Femur (tissue), 1 donor: ENCODE measurements at places on chromosomes 1 and 21.
A peak's percentile ranks its signal among the peaks of the same experiment; 100 is the strongest.

- no peak for DNase-seq
Measured at GRCh38 chr1:173917635-173918493, 737 bp upstream of the SERPINC1 start.

- DNase-seq, result no peak
Measured at GRCh38 chr1:48190881-48191280, 31.6 kb upstream of the SLC5A9 start.

GRCh38 chr1:7651203-7651602 lies 119.9 kb upstream of the VAMP3 start:
- no peak for DNase-seq

GRCh38 chr1:15337656-15338402 lies 71.9 kb upstream of the EFHD2 start:
- peak; percentile 59 for DNase-seq

GRCh38 chr1:103109311-103109920 lies 1.1 kb upstream of the COL11A1 start:
- peak; percentile 59 for DNase-seq

GRCh38 chr1:58515794-58516401 lies 30.6 kb downstream of the OMA1 start:
- peak; percentile 32 for DNase-seq

GRCh38 chr1:20867847-20868246 lies 80.7 kb upstream of the HP1BP3 start:
- DNase-seq, result no peak

GRCh38 chr1:165354739-165355138 lies 1.8 kb downstream of the LMX1A start:
- DNase-seq, result no peak

GRCh38 chr21:46550116-46550941 lies 54.6 kb downstream of the S100B start:
- no peak for DNase-seq

GRCh38 chr1:213997038-213997771 lies 9.4 kb downstream of the PROX1 start:
- peak; percentile 70 for DNase-seq

- DNase-seq, result no peak
Measured at GRCh38 chr1:101781201-101781831, 215.4 kb downstream of the OLFM3 start.

DNA sequence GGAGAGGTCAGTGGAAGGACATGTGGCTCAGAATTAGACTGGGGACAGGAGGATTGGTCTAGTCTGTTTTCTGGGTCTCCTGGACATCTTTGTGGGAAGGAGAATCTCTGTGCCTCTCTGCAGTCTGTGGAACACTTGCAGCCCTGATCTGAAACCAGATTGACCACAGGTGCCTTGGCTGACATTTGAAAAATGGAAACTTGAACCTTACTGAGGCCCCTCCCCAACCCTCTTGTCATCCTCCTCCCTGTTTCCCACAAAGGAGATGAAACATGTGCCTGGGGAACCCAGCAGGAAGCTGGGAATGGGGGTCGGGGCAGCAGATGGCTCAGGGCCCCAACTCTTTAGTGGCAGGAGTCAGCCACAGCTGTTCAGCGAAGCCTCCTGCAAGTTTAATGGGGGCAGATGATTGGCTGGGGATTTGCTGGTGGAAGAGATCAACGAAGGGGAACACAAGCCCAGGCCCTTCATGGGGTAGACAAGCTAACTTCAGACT lies 18.1 kb downstream of the VASH2 start:
- peak; percentile 74 for DNase-seq

DNA sequence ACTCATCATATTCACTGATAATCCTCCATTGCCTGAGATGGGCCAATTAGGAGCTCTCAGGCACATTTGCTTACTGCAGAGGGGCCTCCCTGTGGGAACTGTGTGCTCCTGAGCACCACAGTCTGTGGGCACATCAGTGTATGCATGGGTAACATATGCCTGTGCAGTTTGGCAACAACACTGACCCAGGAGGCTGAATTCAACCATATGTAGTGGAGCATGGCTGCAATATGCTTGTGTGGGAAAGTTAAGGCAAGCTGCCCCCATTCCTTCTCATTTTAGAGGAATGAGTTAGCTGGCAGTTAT lies 11.8 kb upstream of the FMOD start:
- DNase-seq, result no peak

- DNase-seq, result no peak
Measured at GRCh38 chr1:75985827-75986226, 53.6 kb upstream of the ASB17 start.

- DNase-seq, result no peak
Measured at GRCh38 chr1:218743861-218744505, 398.8 kb downstream of the TGFB2 start.

GRCh38 chr21:44378646-44379514 lies 25.5 kb downstream of the TRPM2 start:
- peak; percentile 7 for DNase-seq

- no peak for DNase-seq
Measured at GRCh38 chr1:27744556-27744955, 18.8 kb downstream of the FAM76A start.

- DNase-seq, result no peak
Measured at GRCh38 chr21:38795475-38795874, 10.3 kb upstream of the ETS2 start.

DNA sequence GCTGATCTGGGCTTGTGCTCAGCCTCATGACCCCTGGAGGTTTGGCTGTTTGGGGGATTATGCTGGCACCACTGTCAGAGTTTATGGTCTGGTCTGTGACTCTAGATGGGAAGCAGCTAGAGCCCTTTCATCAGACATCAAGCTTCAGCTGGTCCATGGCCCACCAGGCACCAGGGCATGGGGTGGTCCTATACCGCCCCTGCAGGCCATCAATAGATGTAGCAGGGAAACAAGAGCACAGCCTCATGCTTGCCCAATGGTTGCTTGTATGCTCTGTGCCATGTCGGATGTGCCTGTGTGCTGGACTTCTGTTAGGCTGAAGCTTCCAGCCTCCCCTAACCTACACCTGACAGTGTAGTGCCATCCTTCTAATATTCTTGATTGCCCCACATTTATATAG lies 71.1 kb upstream of the CD34 start:
- DNase-seq, result no peak

DNA sequence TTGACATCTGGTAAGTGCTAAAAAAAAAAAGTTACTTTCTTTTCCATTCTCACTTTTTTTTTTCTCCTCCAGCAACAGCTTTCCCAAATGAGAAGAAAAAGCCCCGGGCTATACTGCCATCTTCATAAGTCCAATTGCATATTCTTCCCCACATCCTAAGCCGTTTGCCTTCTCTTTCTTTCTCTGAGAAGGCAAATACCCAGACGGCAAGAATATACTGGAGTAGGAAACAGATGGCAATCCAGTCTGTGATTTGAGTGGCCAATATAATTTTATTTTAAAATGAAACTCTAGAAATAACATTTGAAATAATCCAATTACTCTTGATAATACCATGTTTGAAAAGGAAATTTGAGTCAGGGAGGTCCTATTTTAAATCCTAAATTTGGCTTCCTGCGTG lies 44.6 kb upstream of the GREM2 start:
- DNase-seq, result no peak

DNA sequence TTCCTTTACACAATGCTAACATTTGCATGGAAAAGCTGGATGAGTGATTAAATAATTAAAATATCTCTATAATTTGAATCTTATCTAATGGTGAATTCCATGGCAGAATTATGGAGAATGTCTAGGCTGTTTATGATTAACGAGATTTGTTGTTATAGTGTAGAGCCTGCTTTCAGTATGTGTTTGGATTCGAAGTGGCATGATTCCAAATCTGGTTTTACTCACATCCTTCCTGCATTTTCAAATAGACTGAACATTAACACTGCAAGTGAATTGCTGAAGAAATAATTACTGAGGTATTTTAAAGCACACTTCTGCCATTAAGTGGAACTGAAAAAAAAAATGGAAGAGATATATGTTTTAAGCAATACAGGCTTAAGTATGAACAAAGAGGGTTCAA lies 5.1 kb upstream of the NEK7 start:
- DNase-seq, result no peak

- no peak for DNase-seq
Measured at GRCh38 chr1:62716397-62716796, 28.2 kb upstream of the DOCK7 start.

GRCh38 chr21:41419921-41420862 lies 5.8 kb upstream of the MX1 start:
- peak; percentile 94 for DNase-seq

DNA sequence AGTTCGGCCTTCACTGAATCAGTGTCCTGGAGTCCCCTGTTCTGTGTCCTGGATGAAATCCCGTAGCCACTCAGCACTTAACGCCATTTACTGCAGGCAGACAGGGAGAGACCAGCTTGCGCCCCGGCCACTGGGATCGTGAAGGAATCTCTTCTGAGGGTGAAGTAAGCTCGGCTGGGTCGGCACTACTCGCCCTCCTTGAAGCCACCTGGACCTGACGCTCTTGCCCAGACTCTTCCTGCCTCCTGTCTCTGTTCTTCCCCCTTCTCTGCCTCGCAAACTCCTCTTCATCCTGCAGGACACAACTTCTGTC lies 99.9 kb upstream of the ZBTB40 start:
- no peak for DNase-seq

DNA sequence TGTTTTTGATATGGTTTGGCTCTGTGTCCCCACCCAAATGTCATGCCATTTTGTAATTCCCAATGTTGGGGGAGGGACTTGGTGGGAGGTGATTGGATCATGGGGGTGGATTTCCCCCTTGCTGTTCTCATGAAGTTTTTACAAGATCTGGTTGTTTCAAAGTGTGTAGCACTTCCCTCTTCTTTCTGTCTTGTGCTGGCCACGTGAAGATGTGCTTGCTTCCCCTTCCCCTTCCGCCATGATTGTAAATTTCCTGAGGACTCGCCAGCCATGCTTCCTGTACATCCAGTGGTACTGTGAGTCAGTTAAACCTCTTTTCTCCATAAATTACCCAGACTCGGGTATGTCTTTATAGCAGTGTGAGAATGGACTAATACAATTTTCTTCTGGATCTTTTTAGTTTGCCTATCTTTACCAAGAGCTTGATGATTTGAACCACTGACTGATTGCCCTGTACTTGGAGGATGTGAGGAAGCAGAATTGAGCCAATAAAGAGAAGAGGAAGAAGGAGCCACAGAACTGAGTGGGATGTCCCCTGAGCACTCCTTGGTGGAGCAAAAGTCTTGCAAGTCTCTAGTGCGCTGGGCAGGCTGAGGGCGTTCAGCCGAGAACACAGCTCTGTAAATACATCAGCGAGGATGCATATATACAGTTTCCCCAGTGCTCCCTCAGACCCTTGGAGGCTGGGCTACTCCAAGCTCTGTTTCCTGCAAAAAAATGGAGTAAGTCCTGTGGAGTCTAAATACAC lies 102.6 kb downstream of the CYYR1 start:
- no peak for DNase-seq

DNA sequence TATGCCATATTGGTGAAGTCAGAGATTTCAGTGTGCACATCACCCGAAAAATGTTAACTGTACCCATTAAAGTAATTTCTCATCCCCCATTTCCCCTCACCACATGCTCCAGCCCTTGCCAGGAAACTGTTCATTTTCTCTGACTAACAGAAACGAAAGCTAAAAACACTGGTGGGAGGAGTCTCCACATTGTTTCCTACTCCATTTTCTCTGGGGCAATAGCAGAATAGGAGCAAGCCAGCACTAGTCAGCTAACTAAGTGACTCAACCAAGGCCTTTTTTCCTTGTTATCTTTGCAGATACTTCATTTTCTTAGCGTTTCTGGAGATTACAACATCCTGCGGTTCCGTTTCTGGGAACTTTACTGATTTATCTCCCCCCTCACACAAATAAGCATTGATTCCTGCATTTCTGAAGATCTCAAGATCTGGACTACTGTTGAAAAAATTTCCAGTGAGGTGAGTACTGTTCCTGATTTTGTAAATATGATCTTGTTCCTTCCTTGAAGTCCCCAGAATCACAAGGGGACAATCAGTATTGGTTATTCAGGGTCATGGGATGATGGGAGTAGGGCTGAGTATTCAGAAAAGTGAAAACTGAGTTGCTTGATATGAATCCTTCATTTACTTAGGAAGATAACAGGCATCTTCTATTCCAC lies at the start of gene IFI16:
Gene IFI16, plus strand, starts transcription at position 204 of the 658 bp plus-strand sequence. CDS start 4,774 bp downstream, outside the sequence.
- DNase-seq, result peak; percentile 60

- no peak for DNase-seq
Measured at GRCh38 chr1:36977731-36978406, 56.4 kb downstream of the GRIK3 start.

DNA sequence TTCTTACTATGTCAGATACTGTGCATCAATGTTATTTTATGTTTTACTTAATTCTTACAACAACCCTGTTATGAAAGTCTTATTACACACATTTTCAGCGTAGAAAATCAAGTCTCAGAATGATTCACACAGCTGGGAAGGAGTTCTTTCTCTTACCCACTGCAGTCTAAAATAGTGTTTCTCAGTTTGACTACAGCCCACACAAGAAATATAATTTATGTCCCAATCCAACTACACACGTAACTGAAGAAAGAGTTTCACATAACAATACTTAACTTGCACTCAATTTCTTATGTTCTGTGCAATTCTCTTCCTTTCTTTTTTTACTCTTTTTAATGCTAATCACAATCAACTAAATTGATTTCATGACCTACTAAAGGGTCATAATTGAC lies 252.8 kb upstream of the ADGRL2 start:
- DNase-seq, result no peak

- peak; percentile 7 for DNase-seq
Measured at GRCh38 chr21:42541174-42541573, 27.5 kb downstream of the SLC37A1 start.

DNA sequence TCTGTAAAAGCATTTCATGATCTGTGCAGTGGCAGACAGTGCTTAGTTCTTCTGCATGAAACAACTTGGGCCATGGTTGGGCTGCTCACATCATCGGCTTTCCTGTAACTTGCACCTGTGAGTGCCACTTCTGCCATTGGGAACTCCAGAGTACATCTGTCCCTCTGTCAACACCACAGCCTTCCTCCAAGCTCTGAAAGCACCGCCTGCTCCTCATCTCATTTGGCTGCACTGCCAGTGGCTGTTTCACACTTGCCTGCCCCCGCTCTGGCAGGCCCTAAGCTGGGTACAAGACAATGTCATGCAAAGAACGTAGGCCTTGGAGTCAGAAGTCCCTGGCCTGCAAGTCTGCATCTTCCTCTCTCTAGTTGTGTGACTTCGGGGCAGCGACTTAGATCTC lies 46.4 kb downstream of the DDX20 start:
- DNase-seq, result no peak

- no peak for DNase-seq
Measured at GRCh38 chr1:187454010-187454409, 625.3 kb downstream of the PLA2G4A start.

DNA sequence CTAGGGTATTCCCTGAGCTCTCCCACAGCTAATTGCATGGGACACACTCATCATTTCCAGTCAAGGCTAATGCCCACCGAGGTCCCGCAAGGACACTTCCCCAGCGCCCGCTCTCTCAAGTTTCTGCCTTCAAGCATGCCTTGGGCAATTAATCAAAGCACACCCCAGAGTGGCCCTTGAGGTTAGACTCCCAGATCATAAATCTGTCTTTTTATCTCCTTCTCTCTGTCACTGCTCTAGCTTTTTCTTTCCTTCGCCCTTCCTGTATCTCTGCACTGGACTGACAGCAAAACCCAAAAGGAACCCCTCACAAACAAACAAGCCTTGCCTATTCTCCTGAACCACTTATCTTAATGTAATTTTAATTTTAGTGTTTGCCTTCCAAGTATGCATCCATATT lies 7.9 kb upstream of the EXOSC10 start:
- DNase-seq, result no peak

- no peak for DNase-seq
Measured at GRCh38 chr1:79040424-79041082, 34.0 kb upstream of the ADGRL4 start.
